ENCODE measurements at places on chromosomes 3 and 15.

GRCh38 chr3:170962411-170962810 is 54.0 kb upstream of the EIF5A2 start:
- DNase-seq: peak; percentile 34

- DNase-seq: no peak
Measured at GRCh38 chr3:52494445-52494844, 693 bp upstream of the STAB1 start.

- DNase-seq: peak; percentile 65
Measured at GRCh38 chr15:57541805-57542504, 49.7 kb upstream of the MYZAP start.

GRCh38 chr3:119149484-119149883 is 3.5 kb downstream of the TEX55 start:
- DNase-seq: peak; percentile 78

GRCh38 chr3:9250236-9250635 is 790 bp upstream of the SRGAP3 start:
- no peak for DNase-seq

DNA sequence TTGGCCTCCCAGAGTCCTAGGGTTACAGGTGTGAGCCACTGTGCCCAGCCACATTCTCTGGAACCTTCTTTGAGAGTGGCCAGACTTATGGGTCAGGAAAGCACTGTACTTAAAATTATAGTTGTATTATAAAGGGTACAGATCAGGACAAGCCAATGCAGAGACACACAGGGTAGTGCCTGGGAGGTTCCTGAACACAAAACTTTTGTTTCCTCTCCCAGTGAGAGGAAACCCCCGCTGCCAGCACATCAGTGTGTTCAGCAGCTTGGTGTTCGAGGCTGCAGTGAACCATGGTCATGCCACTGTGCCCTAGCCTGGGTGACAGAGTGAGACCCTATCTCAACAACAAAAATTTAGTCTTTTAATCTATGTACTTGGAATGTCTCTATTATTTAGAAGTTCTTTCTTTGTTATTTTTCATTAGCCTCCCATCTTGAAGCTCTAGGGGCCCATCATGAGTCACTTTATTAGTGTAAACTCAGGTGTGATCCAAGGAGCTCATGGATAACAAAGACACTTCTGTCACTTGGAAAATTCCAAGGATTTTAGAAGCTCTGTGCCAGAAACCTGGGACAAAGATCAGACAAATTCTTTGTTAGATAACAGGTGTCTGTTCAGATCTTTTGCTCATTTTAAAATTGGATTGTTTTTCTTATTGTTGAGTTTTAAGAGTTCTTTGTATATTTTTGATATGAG is 7.8 kb downstream of the BLOC1S6 start:
- DNase-seq: no peak

DNA sequence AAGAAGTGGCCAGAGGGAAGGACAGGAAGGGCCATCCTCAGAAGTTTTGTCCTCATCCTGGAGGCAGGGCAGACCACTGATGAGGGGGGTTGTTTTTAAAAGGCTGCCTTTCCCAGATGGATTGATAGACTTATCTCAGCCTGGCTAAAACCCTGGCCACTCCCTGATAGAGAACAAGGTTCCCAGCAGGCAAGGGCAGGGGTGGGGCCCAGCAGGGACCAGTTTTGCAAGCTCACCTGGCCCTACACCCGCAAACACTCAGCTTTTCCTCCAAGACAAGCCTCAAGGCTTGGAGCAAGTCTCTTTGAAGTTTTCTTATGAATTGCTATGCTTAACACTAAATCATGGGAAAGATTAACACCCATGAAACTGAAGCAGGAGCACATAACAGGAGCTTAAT is 9.1 kb downstream of the LIPC start:
- no peak for DNase-seq

DNA sequence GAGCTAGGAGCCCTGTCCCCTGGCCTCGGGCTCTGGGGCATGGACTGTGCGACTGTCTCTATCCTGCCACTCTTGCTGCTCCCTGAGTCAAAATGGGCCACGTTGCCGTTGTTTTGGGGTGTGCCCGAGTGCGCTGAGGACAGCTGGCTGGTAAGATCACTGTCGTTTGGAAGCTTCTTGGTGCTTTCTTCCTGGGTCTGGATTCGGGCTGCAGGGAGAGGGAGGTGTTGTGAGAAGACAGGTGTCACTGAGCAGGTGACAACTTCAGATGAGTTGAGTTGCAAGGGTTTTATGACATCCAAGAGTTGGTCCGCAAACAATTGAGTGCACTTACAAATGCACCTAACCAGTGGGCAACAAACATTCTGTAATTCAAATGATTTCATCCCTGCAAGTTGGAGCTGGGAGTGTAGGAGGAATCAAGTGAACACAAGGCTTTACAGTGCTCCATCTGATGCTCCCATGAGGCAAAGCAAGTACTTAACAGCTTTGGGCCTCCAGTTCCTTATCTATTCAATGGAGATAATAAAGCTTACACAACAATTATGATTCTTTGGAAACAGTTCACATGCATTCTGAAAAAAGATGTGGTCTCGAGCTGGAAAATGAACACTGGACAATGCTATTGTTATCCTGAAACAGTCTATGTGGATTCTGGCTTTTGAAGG is 11.0 kb upstream of the STARD5 start:
- DNase-seq: no peak

GRCh38 chr3:191775451-191776233 is 314.7 kb downstream of the PYDC2 start:
- DNase-seq: peak; percentile 96
